ENCODE measurements at places on chromosomes 3 and 15. TPM values are rescaled to one million over a fixed set of nuclear protein-coding genes. Genes with fewer than 3 reads are reported as not detected.

GRCh38 chr3:27487383-27487782, 3.2 kb upstream of the SLC4A7 start:
- DNase-seq: no peak

- DNase-seq: no peak
Observed at GRCh38 chr3:178476886-178477285, 59.4 kb upstream of the KCNMB2 start.

- no peak for DNase-seq
Observed at GRCh38 chr3:186173224-186173815, 64.4 kb upstream of the ETV5 start.

DNA sequence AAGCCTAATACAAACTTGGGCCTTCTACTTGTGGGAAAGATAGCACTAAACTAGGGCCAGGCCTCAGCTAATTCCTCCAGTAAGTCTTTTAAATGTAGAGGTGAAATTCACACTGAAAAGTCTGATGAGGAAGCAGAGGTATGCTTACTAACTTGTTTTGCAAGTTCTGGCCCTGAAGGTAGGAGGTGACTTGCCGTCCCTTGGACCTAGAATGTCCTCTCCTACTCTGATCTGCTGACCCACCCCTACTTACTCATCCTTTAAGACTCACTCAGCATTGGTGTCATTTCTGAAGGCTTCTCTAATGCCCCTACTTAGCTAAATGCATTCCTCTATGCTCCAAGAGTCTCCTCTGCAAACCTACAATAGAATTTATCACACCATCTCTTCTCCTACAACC, 19.4 kb downstream of the RIOX2 start:
- DNase-seq: no peak

GRCh38 chr15:26126819-26127387, 263.8 kb upstream of the ATP10A start:
- DNase-seq: no peak

DNA sequence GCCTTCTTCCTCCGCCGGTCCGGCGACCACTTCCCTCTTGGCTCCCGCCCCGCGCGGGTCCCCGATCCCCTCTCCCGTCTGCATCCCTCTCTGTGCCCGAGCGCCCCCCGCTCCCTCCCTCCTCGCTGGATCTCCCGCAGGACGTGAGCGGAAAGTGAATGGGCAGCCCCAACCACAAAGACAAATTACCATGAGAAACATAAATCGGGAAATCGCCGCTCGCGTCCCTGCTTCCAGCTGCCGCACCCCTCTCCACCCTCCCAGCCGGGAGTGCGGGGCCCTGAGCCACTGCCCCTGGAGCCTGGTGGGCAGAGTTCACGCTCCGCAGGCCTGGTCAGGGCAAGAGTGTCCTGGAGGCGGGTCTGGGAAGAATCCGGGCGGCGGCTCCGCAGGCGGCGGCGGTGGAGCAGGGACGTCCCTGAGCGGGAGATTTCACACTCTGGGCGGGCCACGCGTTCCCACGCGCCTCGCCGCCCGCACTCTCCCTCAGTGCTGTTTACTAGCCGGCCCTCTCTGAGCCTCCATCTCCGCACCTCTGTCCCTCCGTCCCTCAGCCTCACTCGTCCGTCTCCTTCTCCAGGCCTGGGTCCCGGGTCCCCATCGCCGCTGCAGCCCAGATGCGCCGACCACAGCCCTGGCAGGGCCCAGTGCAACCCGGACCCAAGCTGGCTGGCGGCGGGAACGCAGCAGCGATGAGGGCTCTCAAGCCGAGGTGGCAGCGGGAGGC, 835 bp downstream of the SEMA5B start:
- peak; percentile 30 for DNase-seq

GRCh38 chr3:195853996-195854395, 42.3 kb upstream of the MUC4 start:
- DNase-seq: no peak

DNA sequence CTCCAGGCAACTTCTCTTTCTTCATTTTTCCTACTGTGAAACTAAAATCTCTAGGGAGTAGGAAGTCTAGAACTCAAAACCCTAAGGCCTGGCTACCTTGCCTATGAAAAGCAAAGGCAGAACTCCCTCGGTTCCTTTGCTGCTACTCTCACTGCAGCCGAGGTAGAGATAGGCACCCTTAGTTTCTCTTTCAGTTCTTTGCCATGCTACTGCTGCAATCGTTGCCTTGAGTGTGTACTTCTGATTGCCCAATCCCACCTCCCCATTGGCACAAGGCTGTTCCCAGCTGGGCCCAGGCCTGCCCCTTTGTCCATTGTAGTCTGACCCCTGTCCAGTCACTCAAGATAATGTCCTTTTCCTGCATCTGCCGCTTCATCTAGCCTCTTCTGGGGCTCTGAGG, 92.3 kb upstream of the MRPS22 start:
- no peak for DNase-seq

- no peak for DNase-seq
Observed at GRCh38 chr3:43748179-43748578, 57.4 kb downstream of the ABHD5 start.

- DNase-seq: no peak
Observed at GRCh38 chr3:8737301-8737700, 3.7 kb downstream of the CAV3 start.

DNA sequence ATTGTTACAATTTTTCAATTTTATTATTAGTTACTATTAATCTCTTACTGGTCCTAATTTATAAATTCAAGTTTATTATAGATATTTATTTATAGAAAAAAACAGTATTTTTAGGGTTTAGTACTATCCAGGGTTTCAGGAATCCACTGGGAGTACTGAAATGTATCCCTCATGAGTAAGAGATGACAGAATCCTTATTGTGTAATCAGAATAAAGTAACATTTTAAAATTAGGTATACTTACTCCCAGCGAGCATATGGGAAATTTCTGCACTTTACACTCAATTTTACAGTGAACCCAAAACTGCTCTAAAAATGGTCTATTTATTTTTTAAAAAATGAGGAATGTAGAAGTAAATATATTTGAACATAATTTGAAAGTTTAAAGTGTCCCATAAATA, 202.7 kb downstream of the CGGBP1 start:
- no peak for DNase-seq

- DNase-seq: no peak
Observed at GRCh38 chr3:59467476-59467875, 417.7 kb upstream of the CFAP20DC start.

GRCh38 chr3:194588741-194589140, 44.5 kb downstream of the TMEM44 start:
- DNase-seq: no peak

DNA sequence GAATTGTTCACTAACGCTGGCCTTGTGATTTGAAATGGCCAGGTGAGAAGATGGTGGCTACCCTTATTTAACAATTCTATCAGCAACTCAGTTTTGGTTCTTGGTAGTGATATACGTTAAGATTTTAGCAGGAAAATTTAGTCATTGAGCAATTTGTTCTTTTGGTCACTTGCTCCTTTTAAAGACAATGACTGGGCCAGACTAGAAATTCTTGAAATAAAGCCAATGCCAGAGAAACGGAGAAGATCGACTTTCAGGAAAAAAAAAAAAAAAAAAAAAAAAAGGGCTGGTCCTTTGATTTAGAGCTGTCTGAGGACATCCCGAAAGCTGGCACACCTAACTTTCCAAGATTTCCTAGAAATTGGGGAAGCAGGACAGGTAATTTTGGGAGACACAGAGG, 178.5 kb downstream of the FNDC3B start:
- DNase-seq: no peak

- no peak for DNase-seq
Observed at GRCh38 chr3:181558870-181559269, 152.9 kb upstream of the SOX2 start.

- DNase-seq: no peak
Observed at GRCh38 chr15:67307889-67308597, 53.5 kb downstream of the IQCH start.

DNA sequence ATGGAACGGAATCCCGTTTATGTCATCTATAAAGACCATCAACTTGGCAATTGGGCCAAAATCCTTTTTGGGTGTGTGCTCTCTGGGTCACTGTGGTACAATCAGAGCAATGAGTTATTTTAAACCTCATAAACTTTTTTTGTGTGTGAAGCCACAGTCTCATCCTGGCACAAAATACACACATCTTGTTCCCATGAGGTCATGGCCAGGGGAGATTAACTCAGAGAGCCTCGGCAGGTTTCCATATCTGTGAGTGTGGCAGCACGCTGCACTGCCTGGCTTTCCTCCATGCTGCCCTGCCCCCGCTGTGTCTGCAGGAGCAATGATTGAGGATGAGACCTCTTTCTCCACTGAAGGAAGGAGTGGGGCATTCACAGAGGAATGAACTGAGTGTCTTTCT, 54.0 kb upstream of the DLG1 start:
- peak; percentile 93 for DNase-seq

DNA sequence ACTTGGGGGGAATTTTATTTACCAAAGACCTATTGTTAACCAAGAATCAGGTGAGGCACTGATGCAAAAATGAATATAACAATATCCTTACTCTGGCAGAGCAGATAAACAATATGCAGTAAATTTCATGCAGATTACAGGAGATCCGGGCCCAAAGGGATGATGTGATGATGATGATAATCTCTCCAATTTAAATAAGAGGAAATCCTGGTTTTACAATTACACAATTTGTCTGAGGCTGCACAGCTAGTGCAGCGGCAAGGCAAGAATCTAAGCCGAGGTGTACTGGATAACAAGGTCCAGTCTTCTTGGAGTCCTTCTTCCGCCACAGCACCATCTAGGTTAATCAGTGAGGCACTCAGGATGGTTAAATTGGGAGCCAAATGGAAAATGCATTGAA, 2.4 kb upstream of the MESD start:
- no peak for DNase-seq

DNA sequence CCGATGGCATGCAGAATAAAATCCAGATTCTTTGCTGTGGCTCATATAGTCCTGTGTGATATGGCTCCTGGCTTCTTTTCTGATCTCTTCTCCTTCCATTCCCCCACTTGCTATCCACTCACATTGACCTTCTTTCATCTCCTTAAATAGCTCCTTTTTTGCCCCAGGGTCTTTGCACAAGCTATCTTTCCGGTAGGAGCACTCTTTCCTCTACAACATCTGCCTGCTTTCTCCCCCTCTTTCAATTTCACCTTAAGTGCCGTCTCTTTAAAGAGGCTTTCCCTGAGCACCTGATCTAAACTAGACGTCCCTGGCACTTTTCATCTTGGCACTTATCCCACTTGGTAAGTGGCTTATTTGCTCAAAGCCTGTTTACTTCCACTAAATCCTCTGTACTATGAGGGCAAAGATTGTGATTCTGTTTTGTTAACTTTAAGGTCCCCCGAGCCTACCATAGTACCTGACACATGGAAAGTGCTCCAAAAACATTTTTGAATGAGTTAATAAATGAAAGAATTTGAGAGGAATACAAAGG, 323.3 kb upstream of the TLE3 start:
- no peak for DNase-seq

GRCh38 chr3:101151286-101151913, 158.2 kb upstream of the ABI3BP start:
- DNase-seq: no peak

GRCh38 chr3:120350401-120350941, 1.3 kb upstream of the LRRC58 start:
- DNase-seq: no peak

DNA sequence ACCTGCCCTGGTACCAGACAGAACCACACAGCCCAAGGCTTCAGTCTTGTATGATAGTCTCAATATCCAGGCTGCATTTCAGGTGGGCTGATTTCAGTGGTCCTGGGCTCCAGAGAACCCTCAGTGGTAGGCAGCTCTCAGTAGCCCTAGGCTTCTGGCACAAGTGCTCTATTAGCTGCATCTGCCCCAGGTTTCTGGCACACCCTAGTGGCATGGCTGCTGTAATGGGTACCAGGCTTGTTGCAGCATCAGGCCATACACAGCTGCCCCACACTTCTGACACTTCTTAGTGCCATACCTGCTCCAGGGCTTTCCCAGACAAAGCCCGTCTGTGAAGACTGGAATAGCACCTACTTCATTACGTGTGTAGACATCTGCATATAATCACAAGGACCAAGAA, 1062.2 kb upstream of the EPHA6 start:
- no peak for DNase-seq

- DNase-seq: no peak
Observed at GRCh38 chr3:190710723-190711122, 151.8 kb downstream of the GMNC start.

DNA sequence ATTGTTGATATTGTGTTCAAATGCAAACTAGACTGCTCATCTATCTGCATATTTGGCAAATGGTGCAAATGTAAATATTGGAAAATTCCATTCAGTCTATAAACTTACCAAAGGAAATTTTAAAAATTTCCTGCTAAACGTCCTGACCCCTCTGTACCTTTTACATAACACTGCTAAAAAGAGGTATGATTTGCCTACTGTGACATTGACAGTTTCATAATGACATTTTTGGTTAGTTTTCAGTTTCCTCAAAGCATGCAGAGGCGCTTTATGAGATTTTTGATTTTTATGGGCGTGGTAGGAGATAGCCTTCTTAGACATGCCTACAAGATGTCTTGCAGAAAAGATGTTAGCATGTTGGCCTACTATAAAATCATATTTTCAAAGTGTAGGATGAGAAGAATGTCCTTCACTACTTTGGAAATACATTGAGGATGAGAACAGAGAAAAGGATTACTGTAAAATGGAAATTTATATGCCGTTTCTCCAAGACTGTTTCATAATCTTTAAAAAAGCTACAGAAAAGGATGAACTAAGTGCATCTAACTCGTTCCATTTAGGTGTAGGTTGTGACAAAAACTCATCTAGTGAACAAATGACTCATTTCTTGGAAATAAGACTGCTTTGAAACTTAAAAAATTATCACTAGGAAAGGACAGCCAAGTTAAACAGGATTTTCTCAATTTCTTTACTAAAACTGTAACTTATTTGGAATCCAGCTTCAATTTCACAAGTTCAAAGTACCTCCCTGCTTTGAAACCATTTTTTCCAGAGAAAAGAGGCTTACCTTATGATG, 14.5 kb upstream of the ISLR start:
- DNase-seq: no peak

DNA sequence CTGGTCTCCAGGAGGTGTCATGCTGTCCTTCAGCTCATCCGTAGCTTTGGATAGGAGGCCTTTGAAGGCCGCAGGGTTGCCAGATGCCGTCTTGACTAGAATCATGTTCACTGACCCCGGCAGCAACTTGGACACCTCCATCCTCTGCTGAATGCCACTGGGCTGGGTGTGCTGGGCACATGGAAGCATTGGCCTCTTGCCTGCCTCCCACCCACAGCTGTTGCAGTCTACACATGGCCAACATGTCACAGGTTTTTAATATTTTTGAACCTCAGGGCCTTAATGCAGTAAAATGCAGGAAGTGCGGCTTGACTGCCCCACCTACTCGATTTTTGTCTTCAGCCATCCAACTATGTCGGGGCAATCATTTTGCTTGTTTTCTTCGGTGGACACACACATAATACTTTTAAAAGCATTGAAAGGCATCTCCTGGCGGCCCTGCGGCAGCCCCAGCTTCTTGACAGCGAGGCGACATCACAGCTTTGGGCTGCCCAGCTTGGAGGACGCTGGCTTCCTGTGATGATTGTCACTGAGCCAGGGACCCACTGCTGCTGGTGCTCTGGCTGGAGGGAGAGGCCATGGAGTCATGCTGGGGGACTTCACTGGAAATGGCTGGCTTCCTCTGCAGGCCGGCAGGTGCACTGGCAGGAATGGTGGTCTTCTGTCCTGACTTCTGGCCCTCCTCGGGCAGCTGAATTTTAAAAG, 31.6 kb upstream of the ACAD9 start:
- no peak for DNase-seq

OR5K4 gene
- not detected for polyA plus RNA-seq

SNURF gene
- polyA plus RNA-seq: 3.9 TPM

PEX5L gene
- polyA plus RNA-seq: not detected

ADAMTS7 gene
- 0.61 TPM for polyA plus RNA-seq

RTP1 gene
- polyA plus RNA-seq: not detected

SH2D7 gene
- polyA plus RNA-seq: not detected

ALDH1L1 gene
- 21.6 TPM for polyA plus RNA-seq

CHST13 gene
- not detected for polyA plus RNA-seq

TMIE gene
- 1.1 TPM for polyA plus RNA-seq
